ENCODE measurements at places on chromosomes 5 and 9. TPM values are rescaled to one million over a fixed set of nuclear protein-coding genes. Genes with fewer than 3 reads are reported as not detected.

Gene TEK
- total RNA-seq, result 0.18 TPM

Gene FIBCD1
- total RNA-seq, result 20.8 TPM

Gene VAV2
- 32.4 TPM for total RNA-seq

Gene ZFP2
- total RNA-seq, result 0.06 TPM

Gene OBP2B
- not detected for total RNA-seq

Gene AHRR
- total RNA-seq, result 5.4 TPM

Gene CLTA
- 314 TPM for total RNA-seq

Gene TRIM7
- 41.9 TPM for total RNA-seq

Gene PCDHGA11
- not detected for total RNA-seq

Gene PLEKHG4B
- 1.5 TPM for total RNA-seq

Gene SLC12A2
- 10.5 TPM for total RNA-seq

Gene PCA3
- total RNA-seq, result not detected
